Activated CD4-positive, alpha-beta T cell treated with anti-CD3 and anti-CD28 coated beads, Interleukin-2, amount 10 ng/mL, durations not matched to agents 7 days and 5 days (primary cell): ENCODE measurements at places on chromosomes 5 and 9. TPM values are rescaled to one million over a fixed set of nuclear protein-coding genes. Genes with fewer than 3 reads are reported as not detected.

The SLCO6A1 gene
- not detected for total RNA-seq

The PCDHB7 gene
- total RNA-seq, result not detected

The TYRP1 gene
- not detected for total RNA-seq

The CDH6 gene
- total RNA-seq, result not detected

The HAVCR2 gene
- total RNA-seq, result 34.7 TPM

The PCDHA12 gene
- not detected for total RNA-seq

The CCNJL gene
- not detected for total RNA-seq

The PHF24 gene
- total RNA-seq, result not detected

The FCHO2 gene
- total RNA-seq, result 0.92 TPM

The RECK gene
- total RNA-seq, result 8.2 TPM
